ENCODE measurements at places on chromosomes 12 and 14. TPM values are rescaled to one million over a fixed set of nuclear protein-coding genes. Genes with fewer than 3 reads are reported as not detected.

The SOCS2 gene
- 40.0 TPM for polyA plus RNA-seq

The OAS2 gene
- 11.4 TPM for polyA plus RNA-seq

The BMP4 gene
- polyA plus RNA-seq: 48.0 TPM

The PRKAG1 gene
- 82.4 TPM for polyA plus RNA-seq

The FAIM2 gene
- 6.1 TPM for polyA plus RNA-seq

The BICDL1 gene
- 39.4 TPM for polyA plus RNA-seq

The CRY1 gene
- 30.3 TPM for polyA plus RNA-seq

The OTX2 gene
- polyA plus RNA-seq: not detected

The CLEC6A gene
- 0.10 TPM for polyA plus RNA-seq

The DPPA3 gene
- polyA plus RNA-seq: not detected

The FOXN3 gene
- 36.7 TPM for polyA plus RNA-seq

The MYH6 gene
- polyA plus RNA-seq: 0.22 TPM

The CFAP54 gene
- 2.4 TPM for polyA plus RNA-seq

The KRT5 gene
- polyA plus RNA-seq: 1.7 TPM

The MIS18BP1 gene
- 36.8 TPM for polyA plus RNA-seq

The NEDD1 gene
- polyA plus RNA-seq: 37.7 TPM

The FLVCR2 gene
- polyA plus RNA-seq: 5.4 TPM

The PTGES3 gene
- 375 TPM for polyA plus RNA-seq

The ZDHHC22 gene
- polyA plus RNA-seq: 0.38 TPM

The PPFIA2 gene
- polyA plus RNA-seq: 3.5 TPM

The NANOG gene
- polyA plus RNA-seq: 0.09 TPM

The ANO2 gene
- 3.0 TPM for polyA plus RNA-seq

The POLE gene
- 44.8 TPM for polyA plus RNA-seq

All from right renal pelvis (tissue), 4 donors.